ENCODE measurements at places on chromosomes 5 and 9.

- no peak for DNase-seq
Measured at GRCh38 chr5:118176146-118176545, 812.2 kb downstream of the DTWD2 start.

GRCh38 chr5:168706655-168707069, 127.5 kb upstream of the PANK3 start:
- DNase-seq: peak; percentile 41

DNA sequence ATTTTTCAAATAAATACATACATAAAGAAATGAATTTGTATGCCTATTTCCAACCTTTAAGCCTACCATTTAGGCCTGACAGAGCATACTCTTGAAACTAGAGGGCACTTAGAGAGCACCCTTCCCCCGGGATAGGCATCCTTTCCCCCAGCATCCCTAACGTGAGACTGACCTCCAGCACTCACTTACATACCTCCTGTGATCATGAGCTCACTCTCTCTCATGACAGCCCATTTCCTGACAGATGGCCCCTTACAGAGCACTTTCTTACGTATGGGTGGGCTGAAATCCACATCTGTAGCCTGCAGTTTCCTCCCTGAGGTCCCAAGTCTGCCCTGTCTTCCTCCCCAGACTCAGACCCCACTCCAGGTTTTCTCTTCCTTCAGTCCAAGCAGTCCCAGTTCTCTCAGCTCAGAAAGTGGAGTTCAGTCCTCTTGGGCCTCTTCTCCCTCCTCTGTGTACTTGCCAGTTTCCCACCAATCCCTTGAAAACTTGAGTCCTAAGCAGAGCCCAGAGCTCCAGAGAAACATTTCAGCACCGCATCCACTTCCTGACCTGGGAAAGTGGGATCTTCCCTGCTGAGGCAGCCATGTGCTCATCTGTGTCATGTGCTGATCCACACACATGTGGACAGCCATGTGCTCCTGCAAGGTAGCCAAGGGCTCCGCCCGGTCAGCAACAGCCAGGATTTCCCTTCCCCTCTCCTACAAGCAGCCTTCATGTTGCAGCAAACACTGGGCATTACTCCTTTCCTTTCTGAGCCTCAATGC, 2.2 kb upstream of the CDX1 start:
- no peak for DNase-seq

- DNase-seq: no peak
Measured at GRCh38 chr5:36842087-36842486, 34.5 kb upstream of the NIPBL start.

- DNase-seq: no peak
Measured at GRCh38 chr5:137179203-137179602, 319.9 kb downstream of the SPOCK1 start.

GRCh38 chr5:10775646-10776045, 14.6 kb upstream of the DAP start:
- DNase-seq: no peak

DNA sequence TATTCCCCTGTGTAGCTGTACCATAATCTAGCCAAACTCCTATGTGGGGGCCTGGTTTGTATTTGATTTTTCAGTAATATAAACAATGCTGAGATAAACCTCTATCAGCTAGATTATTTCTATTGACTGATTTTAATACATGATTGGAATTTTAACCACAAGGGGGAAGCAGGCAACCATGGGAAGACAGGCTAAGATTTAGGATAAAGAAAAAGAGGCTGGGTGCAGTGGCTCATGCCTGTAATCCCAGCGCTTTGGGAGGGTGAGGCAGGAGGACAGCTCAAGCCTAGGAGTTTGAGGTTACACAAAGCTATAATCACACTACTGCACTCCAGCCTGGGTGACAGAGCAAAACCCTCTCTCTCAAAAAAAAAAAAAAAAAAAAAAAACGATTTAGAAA, 18.1 kb upstream of the GPX3 start:
- DNase-seq: peak; percentile 43

DNA sequence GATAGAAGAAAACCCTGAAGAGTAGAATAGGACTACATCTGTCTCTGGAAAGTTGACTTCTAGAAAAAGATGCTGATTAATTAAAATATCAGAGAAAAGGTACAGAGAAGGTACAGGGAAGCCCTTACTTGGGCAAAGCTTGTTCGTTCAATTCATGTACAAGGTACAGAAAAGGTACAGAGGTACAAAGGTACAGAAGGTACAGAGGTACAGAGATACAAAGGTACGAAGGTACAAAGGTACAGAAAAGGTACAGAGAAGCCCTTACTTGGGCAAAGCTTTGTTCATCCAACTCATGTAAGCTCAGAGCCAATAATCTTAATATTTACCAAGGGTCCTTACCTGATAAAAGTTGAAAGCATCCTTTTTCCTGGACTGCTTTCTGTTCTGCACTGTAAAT, 182.3 kb downstream of the PCSK1 start:
- no peak for DNase-seq

DNA sequence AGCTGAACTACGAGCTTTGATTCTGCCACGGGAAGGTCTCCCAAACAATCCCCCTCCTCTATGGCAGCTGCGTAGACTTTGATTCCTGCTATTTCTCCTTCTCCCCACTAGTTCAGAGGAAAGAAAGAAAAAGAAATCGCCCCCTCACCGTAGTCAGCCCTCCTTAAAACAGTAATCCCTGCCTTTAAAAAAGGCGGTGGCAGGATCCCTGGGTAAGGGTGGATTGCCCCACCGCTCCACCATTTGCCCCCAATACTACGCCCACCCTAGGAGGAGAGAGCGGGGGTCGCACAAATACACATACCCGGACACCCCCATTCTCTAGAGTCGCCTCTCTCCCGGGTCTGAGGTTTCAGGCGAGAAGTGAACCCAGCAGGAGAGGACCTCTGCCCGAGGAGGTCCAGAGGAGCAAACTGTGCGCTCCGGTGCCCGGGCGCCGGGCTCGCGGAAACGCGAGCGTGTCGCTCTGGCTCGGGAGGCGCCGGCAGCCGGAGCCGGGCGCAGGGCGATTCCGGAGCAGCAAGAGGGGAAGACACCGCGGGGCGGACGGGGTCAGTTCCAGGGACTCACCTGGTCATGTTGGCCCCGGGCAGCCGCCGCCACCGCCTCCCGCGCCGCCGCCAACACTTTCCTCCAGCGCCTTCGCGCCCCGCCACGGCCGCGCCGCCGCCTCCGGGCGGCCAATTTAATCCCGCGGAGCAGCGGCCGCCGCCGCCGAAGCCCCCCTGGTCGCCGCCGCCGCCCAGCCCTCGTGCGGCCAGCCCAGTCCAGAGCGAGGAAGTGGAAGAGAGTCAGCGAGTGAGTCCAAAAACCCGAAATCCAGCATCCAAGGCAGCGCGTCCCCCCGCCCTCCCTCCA, 1057.7 kb upstream of the DMAC1 start:
- DNase-seq: no peak

- no peak for DNase-seq
Measured at GRCh38 chr5:179223528-179223927, 121.7 kb downstream of the ADAMTS2 start.

DNA sequence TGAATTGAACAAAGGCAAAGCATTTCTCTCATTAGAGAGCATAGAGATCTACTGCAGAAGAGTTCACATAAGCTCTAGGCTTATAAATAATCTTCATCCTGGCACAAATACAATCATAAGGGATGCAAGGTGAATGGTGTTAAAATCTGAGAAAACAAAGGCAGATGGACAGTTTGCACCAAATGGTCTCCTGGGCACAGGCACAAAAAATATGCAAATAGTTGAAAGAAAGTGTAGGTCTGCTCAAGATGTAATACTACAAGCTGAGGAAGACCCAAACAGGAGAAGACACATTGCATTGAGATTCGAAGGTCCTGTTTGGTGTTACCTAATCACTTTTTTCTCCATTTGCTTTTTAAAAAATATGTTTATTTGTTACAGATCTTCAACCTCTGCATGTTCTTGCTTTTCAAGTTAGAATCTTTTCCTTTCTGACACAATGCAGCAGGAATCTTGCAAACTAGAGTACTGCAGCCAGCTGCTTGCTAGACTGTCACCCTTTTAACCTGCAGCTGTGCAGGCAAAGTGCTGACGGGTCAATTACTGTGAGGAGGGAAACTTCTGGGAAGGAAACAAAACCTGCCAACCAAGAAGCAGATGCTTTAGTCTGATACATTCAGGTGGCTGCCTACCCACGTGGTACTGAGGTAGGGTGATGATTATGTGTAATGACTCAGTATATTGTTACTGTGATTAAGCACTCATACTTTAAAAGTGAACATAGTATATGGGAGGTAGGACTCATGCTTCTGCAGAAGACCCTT, 1048.6 kb upstream of the SEMA6A start:
- DNase-seq: no peak

DNA sequence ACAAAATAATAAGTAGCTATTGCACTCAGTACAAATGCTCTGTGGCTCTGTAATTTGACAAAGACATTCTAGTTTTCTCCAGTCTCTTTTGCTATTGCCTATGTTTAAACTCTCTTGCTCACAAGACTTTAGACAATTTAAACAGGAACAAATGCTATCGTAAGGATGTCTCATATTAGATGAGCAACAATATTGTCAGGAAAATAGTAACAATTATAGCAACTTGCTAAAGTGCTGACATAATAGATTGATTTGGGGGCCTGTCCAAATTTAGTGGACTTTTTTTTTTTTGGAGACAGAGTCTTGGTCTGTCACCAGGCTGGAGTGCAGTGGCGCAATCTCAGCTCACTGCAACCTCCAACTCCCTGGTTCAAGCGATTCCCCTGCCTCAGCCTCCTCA, 11.8 kb downstream of the KIF2A start:
- no peak for DNase-seq

DNA sequence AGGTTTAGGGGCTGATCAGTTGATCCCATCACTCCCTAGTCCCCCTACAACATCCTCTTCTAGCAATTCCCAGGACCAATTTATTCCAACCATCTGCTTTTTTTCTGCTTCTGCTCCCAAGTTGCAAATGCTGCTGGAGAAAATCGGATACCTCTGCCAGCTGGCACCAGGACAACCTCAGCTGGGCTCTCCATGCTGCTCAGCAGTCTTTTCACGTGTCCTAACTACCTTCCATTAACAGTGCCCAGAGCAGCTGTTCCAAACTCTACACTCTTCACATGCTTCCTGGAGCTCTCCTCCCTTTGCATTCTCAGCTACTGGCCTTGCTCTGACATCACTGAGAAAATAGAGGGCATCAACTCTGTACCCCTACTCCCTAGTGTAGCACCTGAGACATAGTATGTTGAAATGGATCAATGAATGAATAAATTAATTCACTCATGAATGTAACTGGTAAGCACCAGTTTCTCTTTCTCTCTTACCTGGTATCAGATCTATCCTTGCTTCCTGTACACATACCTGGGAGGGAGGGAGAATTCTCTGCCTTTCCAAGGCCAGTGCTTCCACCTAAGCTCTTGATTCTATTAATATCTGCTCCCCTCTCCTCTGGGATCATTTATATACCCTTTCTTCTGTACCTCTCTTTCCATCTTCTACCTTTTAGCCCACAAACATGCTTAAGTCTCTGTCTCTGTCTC, 191.0 kb downstream of the RAB3C start:
- no peak for DNase-seq

GRCh38 chr9:116365056-116365471, 211.5 kb downstream of the PAPPA start:
- no peak for DNase-seq

DNA sequence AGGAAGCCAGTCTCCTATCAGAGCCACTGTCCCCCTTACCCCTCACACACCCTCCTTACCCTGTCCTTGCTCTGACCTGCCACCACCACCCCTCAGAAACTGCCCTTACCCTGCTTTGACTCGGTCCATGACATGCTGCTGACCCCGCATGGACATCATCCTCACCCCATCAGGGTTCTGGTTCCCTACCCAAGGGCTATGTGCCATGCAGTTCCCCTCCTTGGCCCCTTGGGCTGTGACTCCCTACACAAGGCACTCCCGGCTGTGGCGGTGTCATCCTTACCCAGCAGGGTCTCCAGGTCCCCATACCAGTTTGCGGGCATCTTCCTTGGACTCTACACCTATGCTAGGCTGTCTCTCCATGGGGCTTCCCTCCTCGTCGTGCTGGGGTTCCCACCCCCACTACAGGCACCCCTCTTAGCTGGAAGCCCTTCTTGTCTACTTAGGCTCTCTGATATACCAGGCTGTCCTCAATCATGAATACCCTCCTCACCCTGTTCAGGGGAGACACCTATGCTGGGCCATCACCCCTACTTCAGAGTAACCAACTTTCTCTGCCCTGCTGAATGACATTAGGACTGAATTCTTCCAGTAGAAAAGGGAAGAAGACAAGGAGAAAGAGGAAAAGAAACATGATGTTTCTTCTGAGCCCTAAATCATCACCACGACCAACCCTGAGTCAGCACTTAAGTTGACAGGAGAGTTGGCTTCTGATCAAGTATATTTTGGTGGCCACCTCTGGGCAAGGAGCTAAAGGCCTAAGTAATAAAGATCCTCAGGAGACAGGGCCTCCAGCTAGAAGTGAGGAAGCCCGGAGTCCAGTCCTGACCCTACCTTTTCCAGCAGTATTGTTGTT, 115.2 kb downstream of the GCNT1 start:
- DNase-seq: no peak

GRCh38 chr5:65068410-65068809, 299.7 kb downstream of the CWC27 start:
- DNase-seq: no peak

GRCh38 chr9:106146066-106146840, 451.9 kb downstream of the TMEM38B start:
- DNase-seq: no peak

GRCh38 chr5:17258431-17258830, 41.0 kb downstream of the BASP1 start:
- no peak for DNase-seq

DNA sequence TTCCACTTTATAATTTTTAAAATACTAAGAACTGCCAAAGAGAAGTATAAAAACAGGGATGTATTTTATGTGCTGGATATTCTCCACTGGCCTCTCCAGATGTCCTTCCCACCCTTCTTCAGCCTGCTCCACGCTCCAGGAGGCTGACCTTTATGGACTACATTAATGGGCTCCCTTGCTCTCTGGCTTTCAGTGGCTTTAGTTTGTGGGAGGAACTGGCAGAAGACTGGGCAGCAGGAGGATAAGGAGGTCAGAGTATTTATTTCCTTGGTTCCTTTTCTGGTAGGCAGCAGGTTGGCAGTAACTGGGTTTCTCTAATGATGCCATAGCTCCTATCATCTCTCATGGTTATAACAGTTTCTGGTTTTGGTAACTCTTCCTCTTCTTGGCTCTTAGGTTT, 133.9 kb downstream of the PAM start:
- DNase-seq: no peak

GRCh38 chr5:178490935-178491652, 99.1 kb downstream of the COL23A1 start:
- no peak for DNase-seq

DNA sequence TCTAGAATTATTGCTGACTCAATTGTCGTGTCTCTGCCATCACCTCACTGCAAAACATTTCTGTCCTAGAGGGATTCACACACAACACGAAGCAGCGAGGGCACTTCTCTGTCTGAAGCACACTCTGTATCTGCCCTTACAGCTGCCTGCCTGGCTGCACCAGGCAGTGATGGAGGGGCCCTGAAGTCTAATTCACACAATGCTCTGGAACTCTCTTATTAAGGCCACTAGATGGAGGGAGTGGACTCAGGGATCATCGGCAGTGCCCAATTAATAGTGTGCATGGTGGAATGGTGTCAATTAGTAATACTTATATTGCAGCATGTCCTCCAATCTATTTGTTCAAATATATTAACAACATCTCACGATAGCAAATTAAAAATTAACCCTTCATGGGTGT, 157.5 kb upstream of the MAP1B start:
- DNase-seq: no peak

Measured in NCI-H460 (cell line).